Stimulated activated CD4-positive, alpha-beta T cell treated with anti-CD3 and anti-CD28 coated beads, Interleukin-1b, Interleukin-23, amount 100 ng/mL, for 48 hours (primary cell): ENCODE measurements at places on chromosomes 6 and 20.

GRCh38 chr20:47097691-47098622 is 203.3 kb downstream of the EYA2 start:
- DNase-seq, result no peak

DNA sequence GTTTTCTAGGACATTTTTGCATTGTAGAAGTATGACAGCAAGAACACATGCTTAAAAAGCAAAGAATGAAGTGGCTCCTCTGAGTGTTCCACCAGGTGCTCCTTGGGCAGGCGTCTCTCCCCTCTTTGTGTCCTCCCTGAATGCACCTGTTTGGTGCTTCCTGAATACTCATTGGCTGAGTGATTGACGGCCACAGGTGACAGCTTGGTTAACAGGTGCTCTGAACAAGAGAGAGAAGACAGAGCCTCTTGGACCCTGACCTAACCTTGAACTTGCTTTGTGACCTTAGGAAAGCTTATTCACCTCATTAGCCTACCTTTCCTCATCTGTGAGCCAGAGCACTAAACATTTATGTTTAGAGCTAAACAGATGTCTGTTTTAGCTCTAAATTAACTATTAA is 93.7 kb downstream of the TULP4 start:
- DNase-seq, result no peak

DNA sequence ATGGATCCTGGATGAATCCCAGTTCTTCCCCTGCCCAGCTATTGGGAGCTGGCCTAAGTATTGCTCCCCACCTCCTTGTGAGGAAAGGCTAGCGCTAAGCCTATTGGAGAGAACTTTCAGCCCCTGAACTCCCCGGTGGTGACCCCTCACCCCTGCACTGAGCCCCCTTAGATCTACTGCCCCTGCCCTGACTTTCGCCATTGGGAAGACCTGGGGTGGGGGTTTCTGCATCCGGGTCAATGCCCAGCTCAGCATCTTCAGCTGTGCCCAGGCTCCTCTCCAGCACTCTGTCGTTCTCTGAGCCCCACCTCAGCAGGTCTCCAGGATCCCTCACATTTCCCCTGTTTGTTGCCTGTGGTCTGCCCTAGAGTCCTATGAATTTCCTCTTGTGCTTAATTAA is 9.0 kb downstream of the TREML4 start:
- no peak for DNase-seq

DNA sequence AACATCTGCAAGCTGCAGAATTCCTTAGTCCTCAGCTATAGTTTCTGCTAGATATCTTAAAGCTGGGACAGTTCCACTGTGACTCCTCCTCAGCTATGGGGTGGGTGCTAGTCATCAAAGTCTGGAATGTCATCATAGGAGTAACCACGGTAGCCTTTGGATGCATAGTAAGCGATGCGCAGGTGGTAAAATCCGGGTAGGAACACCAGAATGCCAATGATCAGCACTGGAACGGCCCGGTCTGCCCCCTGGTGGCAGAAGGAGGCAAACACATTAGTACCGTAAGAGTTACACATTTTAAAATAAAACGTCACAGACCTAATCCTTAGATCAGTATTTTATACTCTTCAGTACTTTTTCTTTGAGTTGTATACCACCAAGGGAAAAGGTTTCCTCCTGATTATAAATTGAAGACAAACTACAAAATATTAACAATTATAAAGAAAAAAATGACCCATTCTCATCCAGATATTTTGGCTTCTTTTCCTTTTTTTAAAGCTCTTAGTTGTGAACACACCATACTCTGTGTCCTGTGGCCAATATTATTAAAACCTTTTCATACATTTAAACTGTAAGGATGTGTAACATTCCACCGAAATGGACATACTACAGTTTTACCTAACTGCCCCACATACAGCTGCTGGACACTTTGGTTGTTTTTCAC is 18.9 kb downstream of the PCNA start:
- DNase-seq, result peak; percentile 68

DNA sequence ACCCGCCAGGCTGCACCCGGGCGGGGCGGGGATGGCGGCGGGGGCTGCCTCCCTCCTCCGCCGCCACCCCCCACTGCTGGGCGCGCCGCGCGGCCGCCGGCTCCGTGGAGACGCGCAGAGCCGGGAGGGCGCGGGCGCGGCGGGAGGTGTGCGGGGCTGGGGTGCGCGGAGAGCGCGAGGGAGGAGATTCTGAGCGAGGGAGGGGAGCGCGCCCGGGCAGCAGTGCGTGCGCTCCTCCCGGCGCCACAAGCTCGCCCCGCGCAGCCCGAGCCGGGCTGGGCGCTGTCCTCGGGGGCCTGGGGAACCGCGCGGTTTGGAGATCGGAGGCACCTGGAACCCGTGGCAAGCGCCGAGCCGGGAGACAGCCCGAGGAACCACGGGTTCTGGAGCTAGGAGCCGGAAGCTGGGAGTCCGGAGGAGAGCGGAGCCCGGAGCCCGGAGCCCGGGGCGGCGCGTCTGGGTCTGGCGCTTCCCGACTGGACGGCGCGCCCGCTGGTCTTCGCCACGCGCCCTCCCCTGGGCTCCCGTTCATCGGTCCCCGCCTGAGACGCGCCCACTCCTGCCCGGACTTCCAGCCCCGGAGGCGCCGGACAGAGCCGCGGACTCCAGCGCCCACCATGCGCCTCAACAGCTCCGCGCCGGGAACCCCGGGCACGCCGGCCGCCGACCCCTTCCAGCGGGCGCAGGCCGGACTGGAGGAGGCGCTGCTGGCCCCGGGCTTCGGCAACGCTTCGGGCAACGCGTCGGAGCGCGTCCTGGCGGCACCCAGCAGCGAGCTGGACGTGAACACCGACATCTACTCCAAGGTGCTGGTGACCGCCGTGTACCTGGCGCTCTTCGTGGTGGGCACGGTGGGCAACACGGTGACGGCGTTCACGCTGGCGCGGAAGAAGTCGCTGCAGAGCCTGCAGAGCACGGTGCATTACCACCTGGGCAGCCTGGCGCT is at the start of gene NTSR1:
NTSR1 (plus strand) TSS at position 246 of the 946 bp plus-strand sequence; CDS start at position 618, 372 bp downstream.
- DNase-seq, result no peak

DNA sequence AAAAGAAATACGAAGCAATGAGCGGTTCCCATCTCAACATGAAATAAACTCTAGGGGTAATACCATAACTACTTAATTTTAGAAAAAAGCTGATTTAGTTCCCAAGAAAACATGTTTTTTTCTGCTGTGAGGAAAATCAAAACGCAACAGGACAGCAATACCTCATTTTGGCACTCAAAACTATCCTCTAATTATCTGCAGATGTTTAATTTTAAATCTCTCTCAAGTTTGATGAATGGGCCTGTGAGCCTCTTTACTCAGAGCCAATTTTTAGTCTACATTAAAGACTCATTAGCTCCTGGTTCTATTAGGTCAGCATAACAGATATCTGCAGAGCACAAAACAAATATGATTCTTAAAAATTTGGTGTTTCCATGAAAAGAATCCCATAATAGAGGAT is 28.1 kb downstream of the RNF24 start:
- DNase-seq, result no peak

- DNase-seq, result no peak
Measured at GRCh38 chr6:156126535-156126934, 650.6 kb upstream of the ARID1B start.

DNA sequence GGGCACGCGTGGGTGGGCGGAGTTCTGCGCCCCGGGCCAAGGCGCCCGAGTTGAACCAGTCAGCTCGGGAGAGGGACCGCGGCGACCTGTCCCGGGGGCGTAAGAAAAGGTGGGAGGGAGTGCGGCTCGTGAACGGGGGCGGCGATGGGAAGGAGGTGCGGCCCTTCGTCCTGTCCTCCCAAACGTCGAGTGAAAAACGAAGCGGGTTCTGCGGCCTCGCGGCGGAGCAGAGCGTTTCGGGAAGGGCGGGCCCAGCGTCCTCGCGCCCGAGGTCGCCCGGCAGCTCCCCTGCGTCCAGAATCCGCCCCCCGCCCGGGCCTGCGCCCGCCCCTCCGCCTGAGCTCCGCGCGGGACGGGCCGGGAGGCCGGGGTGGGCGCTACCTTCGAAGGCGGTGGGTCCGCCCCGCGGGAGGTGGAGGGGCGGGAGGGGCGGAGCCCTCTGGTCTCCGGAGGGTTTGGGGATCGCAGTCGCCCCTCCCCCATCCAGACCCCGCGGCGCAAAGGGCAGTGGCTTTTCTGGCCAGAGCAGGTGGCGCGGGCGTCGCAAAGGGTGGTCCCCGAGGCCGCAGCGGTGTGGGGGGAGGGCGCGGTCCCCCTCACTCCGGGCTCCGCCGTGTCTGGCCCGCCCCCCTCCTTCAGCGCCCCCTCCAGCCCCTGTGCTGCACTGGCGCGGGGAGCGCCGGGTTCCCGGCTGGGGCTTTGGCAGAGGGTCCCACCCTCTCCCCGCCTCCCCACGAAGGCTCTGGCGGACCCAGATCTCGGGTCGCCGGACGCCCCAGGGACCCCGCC is 838 bp downstream of the STMN3 start:
- no peak for DNase-seq

- DNase-seq, result no peak
Measured at GRCh38 chr20:4942331-4942730, 59.0 kb downstream of the SLC23A2 start.

DNA sequence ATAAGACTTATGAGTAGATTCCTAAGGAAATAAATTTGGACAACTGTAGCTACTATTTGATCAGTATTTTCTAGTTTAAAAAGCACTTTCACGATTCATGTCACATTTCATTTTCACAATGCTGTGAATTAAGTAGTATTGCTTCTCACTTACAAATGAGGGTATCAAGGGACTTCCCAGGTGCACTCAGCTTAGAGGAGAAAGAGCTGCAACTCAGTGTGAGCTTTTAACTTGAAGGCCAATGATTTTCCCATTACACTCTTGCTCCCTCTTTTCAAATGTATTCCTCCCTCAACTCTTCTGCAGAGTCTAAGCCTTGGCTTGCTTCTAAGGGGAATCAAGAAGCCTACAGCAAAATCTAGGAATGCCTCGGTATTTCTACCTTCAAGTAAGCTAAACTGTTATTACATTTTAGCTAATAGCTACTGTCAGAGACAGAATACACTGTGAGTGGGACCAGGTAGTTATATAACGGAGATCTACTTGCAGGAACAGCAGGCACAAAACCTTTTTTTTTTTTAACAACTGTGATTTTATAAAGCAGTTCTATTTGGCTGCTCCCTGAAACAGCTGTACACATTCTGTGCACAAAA is 339.0 kb downstream of the SYNE1 start:
- no peak for DNase-seq

- no peak for DNase-seq
Measured at GRCh38 chr6:130697271-130697994, 129.8 kb upstream of the SMLR1 start.

GRCh38 chr6:11210386-11211138 is 21.9 kb downstream of the NEDD9 start:
- DNase-seq, result no peak

- DNase-seq, result no peak
Measured at GRCh38 chr6:40916845-40917244, 122.2 kb downstream of the UNC5CL start.

GRCh38 chr20:14559612-14560011 is 222.2 kb upstream of the FLRT3 start:
- no peak for DNase-seq

- DNase-seq, result no peak
Measured at GRCh38 chr20:50394569-50394968, 115.6 kb upstream of the PTPN1 start.

GRCh38 chr20:15639839-15640238 is 933.4 kb downstream of the KIF16B start:
- DNase-seq, result no peak

DNA sequence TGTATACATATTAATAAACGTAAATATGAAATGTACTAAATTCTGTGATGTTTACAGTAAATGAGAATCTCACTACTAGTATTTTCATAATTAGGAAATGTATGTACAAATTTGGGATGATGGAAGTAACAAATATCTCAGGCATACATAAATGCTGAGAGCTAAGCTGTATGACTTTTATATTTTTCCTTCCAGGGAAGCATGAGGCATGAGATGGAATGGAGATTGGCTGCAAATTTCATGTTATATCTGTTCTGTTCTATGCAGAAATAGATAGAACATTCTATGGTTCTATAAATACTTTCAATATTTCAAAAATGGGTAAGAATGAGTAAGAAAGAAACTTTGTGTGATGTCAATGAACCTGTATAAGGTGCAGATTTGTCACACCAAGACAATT is 335.2 kb downstream of the KHDRBS2 start:
- DNase-seq, result no peak

GRCh38 chr6:165274611-165275010 is 34.8 kb downstream of the C6orf118 start:
- DNase-seq, result no peak

DNA sequence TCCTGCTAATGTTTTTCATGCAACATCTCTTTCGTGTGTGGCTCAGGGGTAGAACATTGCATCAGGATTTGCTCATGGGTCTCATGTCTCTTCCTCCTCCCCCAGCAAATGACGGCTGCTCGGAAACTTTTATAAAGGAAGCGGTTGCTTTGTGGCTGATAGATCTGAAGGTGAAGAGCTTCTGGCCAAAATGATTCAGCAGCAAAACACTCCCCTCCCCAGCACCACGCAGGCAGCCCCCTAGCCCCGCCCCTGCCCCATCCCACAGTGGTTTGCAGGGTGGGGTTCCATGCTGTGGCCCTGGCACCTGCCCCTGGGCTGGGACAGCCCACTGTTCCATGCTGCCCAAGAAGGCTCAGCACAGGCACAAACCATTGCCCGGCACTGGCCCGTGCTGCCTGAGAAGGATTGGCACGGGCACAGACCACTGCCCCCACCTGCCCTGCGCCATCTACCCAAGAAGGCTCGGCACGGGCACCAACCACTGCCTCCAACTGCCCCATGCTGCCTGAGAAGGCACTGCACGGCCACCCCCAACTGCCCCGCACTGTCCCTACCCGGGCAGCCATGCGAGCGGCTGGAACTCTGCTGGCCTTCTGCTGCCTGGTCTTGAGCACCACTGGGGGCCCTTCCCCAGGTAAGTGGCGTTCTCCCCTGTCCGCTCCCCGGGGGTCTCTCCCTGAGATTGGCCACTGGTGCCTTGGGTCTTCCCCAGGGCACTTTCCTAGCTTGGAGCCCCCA is at the start of gene CST7:
CST7 (plus strand) TSS at position 331 of the 741 bp plus-strand sequence; CDS start at position 568, 237 bp downstream.
- DNase-seq, result peak; percentile 85

- DNase-seq, result no peak
Measured at GRCh38 chr20:58580474-58580835, 65.3 kb upstream of the APCDD1L start.

GRCh38 chr20:12798286-12798685 is 210.5 kb upstream of the SPTLC3 start:
- DNase-seq, result no peak

GRCh38 chr6:131292145-131292938 is 157.1 kb downstream of the AKAP7 start:
- DNase-seq, result no peak

DNA sequence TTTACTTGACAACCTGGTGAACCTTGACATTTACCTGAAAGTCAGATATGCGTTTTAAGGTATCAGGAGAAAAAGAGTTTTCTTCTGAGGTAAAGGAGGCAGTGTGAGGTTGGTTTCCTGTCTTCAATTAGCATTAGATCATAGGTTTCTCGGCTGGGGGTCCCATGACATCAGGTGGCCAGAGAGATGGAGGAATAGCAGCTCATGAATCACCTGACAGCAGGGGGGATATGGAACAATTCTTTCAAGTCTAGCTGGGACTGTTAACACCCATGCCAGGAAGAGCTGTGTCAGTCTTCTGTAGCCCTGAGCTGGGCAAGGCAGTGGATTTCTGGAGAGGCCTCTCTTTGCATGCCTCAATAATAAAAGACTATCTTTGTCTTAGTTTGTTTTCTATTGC is 108.0 kb upstream of the TMEM170B start:
- DNase-seq, result no peak
